ENCODE measurements at places on chromosomes 6 and 20. TPM values are rescaled to one million over a fixed set of nuclear protein-coding genes. Genes with fewer than 3 reads are reported as not detected.

CALHM5 gene
- total RNA-seq: 2.5 TPM

PIM1 gene
- total RNA-seq: 31.0 TPM

ARFGAP1 gene
- 37.1 TPM for total RNA-seq

LTA gene
- not detected for total RNA-seq

SLC32A1 gene
- not detected for total RNA-seq

MAK gene
- total RNA-seq: 0.36 TPM

SLC17A1 gene
- not detected for total RNA-seq

KIFC1 gene
- total RNA-seq: 1.8 TPM

GJE1 gene
- not detected for total RNA-seq

BMP6 gene
- 1.5 TPM for total RNA-seq

APOM gene
- total RNA-seq: 3.3 TPM

NTSR1 gene
- 12.1 TPM for total RNA-seq

PNLDC1 gene
- 0.71 TPM for total RNA-seq

TTLL9 gene
- not detected for total RNA-seq

TMEM30A gene
- total RNA-seq: 69.5 TPM

DNA sequence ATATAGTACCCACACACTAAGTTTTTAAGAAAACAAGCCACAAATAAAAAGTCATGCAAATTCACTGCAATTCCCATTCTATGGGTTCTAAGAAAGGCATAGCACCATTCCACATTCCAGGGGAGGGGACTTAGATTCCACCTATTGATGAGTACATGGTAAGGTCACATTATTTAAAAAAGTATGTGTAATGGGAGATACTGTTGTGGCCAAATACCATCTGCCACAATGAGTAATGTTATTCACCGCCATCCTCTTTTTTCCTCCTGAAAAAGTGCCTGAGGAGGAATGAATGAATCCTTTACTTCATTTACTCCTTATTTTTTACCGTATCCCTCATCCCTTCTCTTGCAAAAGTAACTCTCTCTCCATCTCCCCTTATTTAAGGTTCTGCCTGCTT lies 27.0 kb upstream of the ADGRF1 start:
- no peak for DNase-seq

- no peak for DNase-seq
Measured at GRCh38 chr6:166240889-166241288, 67.3 kb downstream of the PRR18 start.

DNA sequence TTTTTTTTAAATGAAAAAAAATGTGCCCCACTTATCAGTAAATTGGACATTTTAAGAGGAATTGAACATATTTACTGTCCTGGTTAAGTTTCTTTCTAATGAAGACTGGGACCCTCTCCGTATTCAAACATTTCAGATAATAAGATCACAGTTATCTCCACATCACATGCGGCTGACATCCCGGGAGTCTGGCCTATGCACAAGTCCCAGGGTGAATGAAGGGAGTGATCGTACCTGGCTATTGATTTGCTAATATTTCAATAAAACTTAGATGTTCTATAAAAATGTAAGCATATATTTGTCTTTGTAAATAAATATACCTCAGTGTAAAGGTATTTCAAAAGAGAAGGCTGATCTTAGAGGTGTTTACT lies 58.1 kb downstream of the FOXC1 start:
- DNase-seq: no peak

DNA sequence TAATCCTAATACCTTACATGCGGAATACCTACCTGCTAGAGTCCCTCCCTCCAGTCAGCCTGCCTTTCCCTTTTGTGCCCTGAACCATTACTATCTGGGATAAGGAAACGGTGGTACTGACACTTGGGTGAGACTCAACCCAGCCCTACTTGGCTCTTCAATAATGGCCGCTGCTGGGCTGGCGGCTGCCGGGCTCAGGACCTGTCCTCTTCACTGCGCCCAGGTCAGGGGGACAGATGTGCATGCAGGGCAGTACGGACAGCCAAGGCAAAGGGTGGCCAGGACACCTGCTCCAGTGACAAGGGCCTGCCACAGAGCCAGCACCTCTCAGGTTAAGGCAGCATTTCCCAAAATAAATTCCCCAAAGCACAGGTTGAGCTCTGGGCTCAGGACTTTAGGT lies 29.9 kb downstream of the UBE2V1 start:
- DNase-seq: no peak

DNA sequence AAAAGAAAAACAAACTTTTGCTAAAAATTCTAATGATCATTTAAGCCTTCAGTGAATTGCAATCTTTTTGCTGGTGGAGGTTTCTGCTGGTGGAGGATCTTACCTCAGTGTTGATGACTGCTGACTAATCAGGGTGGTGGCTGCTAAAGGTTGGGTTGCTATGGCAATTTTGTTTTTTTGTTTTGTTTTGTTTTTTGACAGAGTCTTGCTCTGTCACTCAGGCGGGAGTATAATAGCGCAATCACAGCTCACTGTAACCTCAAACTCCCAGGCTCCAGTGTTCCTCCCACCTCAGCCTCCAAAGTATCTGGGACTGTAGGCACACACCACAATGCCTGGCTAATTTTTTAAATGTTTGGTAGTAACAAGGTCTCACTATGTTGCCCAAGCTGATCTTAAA lies 94.7 kb downstream of the ANKRD6 start:
- DNase-seq: no peak

DNA sequence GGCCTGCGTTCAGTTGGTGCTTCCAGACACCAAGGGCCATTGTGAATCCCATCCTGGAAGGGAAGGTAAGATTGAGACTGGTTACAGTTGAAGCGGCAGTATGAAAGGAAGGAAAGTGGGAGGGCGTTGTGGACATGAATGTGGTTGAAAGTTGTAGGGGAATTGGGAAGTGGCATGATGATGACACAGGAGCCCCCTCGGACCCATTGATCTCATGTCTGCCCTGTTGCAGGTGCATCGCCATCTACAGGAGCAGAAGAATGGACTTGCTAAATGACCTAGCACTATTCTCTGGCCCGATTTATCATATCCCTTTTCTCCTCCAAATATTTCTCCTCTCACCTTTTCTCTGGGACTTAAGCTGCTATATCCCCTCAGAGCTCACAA lies 5.5 kb downstream of the HLA-DQA1 start:
- no peak for DNase-seq

GRCh38 chr6:134630508-134631121 lies 312.7 kb upstream of the SGK1 start:
- DNase-seq: no peak

- DNase-seq: no peak
Measured at GRCh38 chr6:153001767-153002612, 519 bp downstream of the MTRF1L start.

GRCh38 chr6:36339146-36339545 lies 2.5 kb upstream of the BNIP5 start:
- DNase-seq: peak; percentile 52

- DNase-seq: no peak
Measured at GRCh38 chr6:2171728-2172127, 73.7 kb downstream of the GMDS start.

- DNase-seq: no peak
Measured at GRCh38 chr20:12750221-12750620, 258.6 kb upstream of the SPTLC3 start.

GRCh38 chr6:36963451-36964290 lies 9.1 kb downstream of the PI16 start:
- no peak for DNase-seq

- DNase-seq: no peak
Measured at GRCh38 chr6:67952948-67953347, 682.1 kb upstream of the ADGRB3 start.

- DNase-seq: peak; percentile 67
Measured at GRCh38 chr6:35087361-35088280, 53.5 kb downstream of the TCP11 start.

DNA sequence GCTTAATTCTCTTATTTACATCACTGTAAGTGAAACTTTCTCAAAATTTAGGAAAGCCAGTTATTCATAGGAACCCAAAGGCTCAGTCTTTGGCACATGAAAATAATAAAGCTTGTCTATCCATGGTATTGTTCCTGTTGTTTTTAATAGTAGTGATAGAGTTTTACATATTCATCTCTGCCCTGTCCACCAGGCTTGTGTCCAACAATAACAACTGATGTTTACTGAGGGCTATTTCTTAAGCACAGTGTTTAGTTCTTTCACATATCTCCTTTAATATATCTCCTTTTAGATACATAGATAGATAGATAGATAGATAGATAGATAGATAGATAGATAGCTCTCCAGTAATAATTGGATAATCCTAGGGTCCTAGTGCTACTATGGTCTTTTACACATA lies 34.2 kb downstream of the FOXQ1 start:
- no peak for DNase-seq

- DNase-seq: no peak
Measured at GRCh38 chr6:42916288-42916687, 435 bp downstream of the PTCRA start.

GRCh38 chr6:34295721-34296120 lies 46.9 kb upstream of the SMIM29 start:
- no peak for DNase-seq

GRCh38 chr20:17679941-17680835 lies 1.9 kb downstream of the RRBP1 start:
- DNase-seq: peak; percentile 84

DNA sequence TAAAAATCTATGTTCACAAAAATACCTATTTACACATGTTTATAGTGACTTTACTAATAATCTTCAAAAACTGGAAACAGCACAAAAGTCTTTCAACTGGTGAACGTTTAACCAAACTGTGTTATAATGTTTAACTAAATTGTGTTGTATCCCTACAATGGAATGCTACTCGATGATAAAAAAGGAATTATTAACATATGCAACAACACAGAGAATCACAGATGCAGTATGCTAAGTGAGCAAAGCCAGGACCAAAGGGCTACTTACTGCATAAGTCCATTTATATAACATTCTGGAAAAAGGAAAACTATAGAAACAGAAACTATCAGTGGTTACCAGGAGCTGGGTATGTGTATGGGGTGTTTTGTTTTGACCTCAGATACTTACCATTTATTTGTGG lies 602.2 kb upstream of the BTBD3 start:
- no peak for DNase-seq

DNA sequence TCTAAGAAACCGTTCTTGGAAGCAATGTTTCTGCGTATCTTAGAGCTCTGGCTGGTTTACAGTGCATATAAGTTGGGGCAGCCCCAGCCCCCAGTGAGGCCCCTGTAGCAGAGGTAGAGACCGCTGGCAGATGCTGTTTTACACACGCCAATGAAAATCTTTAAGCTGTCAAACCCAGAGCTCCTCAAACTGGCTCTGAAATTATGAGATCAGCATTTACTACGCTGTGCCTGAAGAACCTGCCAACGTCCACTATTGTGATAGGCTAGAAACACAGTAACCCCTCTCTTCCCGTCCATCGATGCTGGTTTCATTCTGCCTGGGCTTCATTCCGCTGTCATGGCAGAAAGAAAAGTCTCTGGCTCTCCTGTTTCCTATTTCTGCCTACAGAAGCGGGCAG lies 160.6 kb downstream of the SMOC2 start:
- DNase-seq: peak; percentile 18

Measured in sigmoid colon (tissue), 7 donors.